ENCODE measurements at places on chromosomes 16 and 17.

GRCh38 chr17:9001559-9001958 is 19.8 kb upstream of the NTN1 start:
- DNase-seq = no peak

GRCh38 chr17:48618256-48618896 is 3.3 kb upstream of the HOXB8 start:
- peak; percentile 72 for DNase-seq

DNA sequence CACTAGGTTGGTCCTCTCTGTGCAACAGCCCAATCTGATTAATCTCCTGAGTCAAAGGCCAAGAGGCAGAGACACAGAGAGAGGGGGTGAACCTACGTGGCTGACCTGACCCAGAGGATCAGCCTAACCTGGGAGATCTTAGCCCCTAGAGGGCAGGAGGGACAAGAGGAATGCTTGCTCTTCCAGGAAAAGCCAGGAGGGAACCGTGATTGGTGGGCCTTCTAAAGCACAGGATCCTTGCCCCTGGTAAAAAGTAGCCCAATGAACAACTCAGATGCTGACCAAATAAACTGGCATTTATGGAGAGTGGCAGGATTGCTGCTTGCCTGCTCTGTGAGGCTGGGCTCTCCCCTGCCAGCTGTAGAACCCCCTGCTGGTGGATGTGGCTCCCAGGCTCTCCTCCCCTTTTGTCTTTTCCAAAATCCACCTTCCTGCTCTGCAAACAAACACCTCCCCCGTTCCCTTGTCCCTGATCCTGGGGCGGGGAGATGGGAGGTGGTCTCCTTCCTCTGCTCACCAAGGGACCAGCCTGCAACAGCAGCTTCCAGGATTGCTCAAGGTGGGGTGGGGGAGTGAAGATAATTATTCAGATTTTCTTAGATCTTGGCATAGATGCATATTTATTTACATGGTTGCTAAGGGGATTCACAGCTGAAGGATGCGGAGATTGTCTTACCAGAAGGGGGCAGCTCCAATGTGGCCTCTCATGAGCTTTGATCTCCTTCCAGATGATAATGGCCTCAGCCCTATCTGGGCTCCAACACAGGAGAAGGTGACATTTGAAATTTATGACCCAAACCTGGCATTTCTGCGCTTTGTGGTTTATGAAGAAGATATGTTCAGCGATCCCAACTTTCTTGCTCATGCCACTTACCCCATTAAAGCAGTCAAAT is 71.9 kb downstream of the SDR42E1 start:
- DNase-seq = no peak

GRCh38 chr16:75460446-75460845 is 4.0 kb downstream of the TMEM170A start:
- DNase-seq = no peak

DNA sequence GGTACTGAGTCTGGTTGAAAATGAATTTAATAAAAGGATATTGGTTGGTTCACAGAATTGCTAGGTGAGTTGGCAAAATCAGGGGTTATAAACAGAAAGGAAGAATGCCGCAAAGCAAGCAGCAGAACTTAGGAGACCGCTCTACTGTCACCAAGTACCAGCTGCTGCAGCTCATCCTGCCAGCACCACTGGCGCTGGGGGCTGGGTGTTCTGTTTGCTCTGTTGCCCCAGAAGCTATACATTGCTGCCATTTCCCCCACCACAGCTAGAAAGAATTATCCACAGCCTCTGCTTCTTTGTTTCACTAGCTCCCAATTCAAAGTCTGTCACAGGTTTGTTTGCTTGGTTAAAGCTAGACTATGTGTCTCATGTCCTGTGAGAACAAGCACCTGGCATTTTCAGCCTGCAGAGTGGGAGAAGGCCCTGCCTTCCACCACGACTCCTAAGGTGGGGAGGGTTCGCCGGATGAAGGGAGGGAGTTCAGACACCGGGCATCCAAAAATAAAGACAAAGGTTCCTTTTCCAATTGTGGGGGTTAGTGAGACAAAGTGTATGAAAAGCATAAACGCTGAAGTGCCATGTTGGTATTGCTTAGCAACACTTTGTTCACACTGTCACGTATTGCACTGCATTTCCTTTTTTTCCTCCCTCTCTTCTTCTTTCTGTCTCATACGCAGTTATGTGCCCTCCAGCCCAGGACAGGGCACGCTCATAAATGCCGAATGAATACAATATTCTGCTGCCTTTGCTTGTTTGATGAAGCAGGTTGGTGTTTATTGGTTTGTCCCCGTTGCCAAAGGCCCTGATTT is 9.6 kb upstream of the CPD start:
- no peak for DNase-seq

- no peak for DNase-seq
Observed at GRCh38 chr17:57562184-57562698, 182.9 kb downstream of the CCDC182 start.

DNA sequence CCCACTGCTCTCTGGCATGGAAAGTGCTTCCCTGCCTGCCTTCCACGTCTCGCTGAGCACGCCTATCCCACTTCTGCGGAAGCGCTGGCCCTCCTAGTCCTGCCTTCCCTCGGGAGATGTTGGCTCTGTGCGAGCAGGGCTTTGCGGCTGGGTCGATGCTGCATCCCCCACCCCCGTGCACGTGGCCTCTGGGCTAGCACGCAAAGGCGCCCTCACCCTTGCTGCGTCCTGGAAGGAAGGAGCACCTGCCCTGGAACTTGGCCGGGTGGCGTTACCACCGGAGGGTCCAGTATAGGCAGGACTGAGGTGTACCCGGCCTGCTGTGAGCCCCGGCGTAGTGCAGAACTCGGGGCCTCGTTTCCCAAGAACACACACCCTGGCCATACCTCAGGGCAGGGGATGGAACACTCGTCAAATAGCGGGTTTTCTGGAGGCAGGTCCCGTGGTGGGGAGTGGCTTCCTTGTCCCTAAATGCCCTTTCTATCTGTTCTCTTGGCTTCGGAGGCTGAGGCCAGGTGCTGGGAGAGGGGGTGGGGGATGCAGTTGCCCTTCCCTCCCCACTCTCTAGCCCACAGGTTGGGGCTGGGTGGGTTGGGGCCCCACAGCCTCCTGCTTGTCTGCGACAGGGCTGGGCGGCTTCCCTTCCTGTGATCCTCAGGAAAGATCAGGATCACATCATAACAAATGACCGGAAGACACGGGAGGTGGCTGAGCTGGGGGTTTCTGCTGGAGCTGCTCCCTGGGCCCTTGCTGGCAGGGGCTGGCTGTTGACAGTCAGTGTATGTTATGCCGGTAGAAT is 17.4 kb downstream of the BAIAP2 start:
- DNase-seq = no peak

DNA sequence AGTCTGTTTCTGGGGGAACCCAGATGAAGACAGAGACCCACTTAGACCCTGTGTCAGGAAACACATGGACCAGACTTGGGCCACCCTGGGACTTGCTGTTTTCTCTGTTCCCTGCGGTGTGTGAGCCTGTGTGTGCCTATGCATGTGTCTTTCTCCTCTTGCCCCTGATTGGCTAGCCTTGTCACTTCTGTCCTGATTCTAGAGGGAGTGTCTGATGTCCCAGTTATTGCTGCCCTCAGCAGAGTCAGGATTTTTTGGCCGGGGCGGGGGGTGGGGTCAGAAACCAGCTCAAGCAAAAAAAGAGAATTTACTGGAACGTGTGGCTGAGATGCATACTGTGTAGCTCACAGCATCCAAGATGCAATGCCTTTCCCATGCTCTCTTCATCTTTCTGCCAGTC is 30.5 kb downstream of the PLCG2 start:
- DNase-seq = no peak

GRCh38 chr17:56540836-56541235 is 52.7 kb upstream of the NOG start:
- no peak for DNase-seq

- DNase-seq = no peak
Observed at GRCh38 chr16:57589374-57589773, 39.1 kb upstream of the ADGRG1 start.

- DNase-seq = no peak
Observed at GRCh38 chr17:39069114-39069756, 82.2 kb downstream of the PLXDC1 start.

DNA sequence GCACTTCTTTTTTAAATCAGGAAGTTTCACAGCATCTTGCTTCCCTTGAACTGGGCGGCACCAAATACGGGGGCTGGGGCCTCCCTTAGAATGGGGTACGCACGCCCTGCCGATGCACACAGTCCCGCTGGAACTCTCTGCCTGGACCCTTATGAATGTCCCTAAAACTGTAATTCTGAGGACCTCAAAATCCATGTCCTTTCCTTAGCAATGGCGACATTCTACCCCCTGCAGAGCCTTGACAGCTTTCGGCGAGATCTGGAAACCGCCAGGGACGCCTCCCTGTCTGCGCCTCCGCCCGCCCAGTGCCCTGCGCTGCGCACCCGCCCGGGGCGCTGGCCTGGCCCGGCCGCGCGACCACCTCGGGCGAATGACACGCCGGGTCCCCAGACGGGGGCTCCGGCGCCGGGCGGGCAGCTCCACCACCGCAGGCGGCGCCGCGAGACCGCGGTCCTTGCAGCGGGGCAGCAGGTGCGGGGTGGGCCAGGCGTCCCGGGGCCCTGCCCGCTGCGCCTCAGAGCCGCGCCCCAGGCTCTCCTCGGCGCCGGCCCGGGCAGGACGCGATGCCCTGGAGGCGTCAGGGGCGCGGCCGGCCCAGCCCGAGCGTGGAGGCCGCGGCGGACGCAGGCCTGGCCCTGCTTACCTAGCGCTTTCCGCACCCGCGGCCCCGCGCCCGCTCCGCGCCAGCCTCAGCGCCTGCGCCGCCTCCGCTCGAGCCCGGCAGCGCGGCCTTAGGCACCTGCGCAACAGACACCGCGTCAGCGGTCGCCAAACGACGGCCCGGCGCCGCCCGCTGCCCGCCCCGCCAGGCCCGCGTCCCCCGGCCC is 548 bp downstream of the HAGH start:
- peak; percentile 59 for DNase-seq

DNA sequence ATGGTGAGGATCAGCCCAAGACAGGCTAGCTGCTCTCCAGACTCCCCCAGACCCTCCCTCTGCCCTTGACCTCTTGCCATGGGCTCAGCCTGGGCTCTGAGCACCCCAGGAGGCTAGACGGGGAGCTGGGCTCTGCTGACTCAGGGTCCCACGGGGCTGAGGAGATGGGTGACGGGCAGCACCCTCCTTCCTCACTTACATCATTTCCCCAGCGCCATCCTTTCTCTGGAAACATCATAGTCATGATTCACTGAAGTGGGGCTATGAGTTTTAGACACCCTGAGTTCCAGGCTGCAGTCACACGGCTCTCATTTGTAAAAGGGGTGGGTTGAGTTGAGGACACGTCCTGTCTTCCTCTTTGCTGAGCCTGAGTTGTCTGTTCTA is 3.0 kb upstream of the ITGAX start:
- no peak for DNase-seq

DNA sequence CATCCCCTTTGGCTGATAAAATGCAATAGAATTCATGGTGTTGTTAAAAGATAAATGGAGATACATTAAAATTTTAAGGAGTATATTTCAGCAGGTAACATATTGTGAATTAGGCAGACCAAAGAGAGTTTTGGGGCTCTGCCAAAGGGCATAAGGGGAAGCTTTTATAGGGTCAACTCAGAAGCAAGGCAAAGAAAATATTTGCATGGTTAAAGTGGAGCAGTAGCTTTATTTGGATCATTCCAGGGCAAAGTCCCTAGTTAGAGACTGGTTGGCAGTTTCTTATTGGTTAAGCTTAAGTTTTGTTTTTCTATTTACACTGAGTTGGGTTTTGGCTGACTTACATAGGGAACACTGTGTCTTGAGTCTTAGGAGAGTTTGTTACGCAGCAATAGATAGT is 75.1 kb upstream of the CA10 start:
- no peak for DNase-seq

- no peak for DNase-seq
Observed at GRCh38 chr16:24526701-24527495, 12.5 kb upstream of the RBBP6 start.

DNA sequence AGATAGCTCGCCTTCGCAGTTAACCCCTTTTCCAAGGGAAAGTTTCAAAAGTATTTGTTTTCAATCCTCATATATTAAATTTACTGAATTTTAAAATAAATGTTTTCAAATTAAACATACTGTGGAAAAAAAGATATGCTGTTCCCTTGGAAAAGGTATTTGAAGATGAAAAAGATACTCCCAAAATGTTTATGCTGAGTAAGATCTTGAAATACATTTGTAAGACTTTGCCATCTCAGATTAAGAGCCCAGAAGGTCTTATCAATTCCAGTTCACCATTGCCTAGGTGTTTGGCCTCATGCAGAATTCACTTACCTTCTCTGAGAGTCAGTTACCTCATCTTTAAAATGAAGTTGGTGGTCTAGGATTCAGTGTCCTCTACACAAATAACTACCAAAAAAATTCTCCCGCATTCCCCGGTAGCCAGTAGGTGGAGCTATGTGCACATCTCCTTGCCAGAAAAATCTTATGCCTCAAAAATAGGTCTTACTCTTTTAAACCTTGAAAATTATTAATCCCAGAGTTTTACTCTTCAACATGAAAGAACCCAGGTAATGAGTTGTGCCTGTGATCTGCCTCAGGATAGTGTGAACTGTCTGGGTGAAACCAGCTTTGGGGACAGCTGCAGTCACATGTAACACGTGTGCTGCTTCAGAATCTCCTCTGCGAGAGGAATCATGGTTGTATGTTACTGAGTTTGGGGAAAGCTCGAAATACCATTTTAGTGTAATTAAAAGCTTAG is 178.3 kb downstream of the MRTFB start:
- peak; percentile 14 for DNase-seq

DNA sequence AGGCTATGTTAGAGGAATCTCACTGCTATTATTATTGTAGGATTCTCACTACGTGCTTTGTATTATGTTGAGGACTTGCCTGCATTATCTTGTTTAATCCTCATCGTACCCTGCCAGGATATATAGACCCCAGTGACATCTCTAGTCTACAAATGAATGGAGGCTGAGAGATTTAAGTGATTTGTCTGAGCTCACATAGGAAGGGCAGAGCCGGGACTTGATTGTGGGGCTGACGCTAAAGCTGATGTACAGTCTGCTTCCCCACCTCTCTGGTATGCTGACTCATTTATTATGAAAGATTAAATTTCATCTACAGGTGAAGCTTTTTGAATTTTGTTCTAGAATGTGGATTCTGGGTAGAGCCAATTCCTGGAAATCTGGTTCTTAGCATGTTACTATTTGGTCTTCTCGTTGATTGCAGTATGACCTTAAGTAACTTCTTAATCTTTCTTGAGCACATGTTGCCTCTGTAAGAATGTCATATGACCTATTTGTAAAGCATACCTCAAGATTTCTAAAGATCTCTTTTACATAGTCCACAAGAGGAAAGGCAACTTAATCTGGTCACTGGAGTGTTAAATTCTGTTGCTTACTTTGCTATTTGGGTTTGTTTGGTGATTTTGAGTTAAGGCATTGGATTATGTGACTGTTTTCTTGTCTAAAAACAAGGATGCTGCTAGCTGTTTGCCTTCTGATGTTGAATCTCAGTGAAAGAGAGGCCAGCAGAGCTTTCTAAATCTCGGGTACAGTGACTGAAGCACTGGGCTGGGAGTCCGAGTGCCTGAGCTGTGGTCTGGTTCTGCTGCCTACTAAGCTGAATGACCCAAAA is 12.4 kb downstream of the METTL9 start:
- no peak for DNase-seq

DNA sequence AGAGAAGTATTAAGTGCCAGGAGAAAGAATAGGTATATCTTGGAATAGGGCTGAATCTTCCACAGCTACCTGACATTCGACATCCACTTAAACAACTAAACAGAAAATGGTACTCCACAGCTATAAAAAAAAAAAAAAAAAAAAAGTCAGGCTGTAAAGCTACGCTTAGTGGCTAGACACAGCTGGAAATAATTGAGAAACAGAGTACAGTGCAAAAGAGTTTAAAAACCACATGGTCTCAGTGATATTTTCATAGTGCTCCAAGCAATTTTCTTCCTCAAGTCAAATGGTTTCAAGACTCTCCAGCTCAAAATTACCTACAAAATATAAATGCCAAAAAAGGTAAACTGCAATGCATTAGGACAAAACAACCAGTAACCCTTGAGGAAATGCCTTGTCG is 607.1 kb downstream of the KCNJ2 start:
- DNase-seq = no peak

Data from activated T-helper 9 cell treated with anti-CD3 and anti-CD28 coated beads, Interleukin-2, amount 50 U/mL, for 16 hours (primary cell).